ENCODE measurements at places on chromosomes 6 and 20. TPM values are rescaled to one million over a fixed set of nuclear protein-coding genes. Genes with fewer than 3 reads are reported as not detected.

The COX4I2 gene
- 0.23 TPM for total RNA-seq

The C20orf144 gene
- not detected for total RNA-seq

The DLK2 gene
- total RNA-seq: 5.8 TPM

The C6orf58 gene
- total RNA-seq: 0.35 TPM

The MCCD1 gene
- total RNA-seq: not detected

The SLC17A3 gene
- not detected for total RNA-seq

The FOXF2 gene
- total RNA-seq: 4.5 TPM

The PSMA7 gene
- 307 TPM for total RNA-seq

The MEP1A gene
- not detected for total RNA-seq

The ASIP gene
- not detected for total RNA-seq

The KIF13A gene
- 15.1 TPM for total RNA-seq

The ID4 gene
- 3.1 TPM for total RNA-seq

The CAGE1 gene
- not detected for total RNA-seq

The SLC17A2 gene
- total RNA-seq: 1.7 TPM

The C6orf15 gene
- not detected for total RNA-seq

The BPIFB2 gene
- total RNA-seq: not detected

The ELOVL4 gene
- total RNA-seq: 7.7 TPM

The PKIB gene
- 2.6 TPM for total RNA-seq

The CRIP3 gene
- total RNA-seq: 0.47 TPM

The BIRC7 gene
- total RNA-seq: not detected

The HLA-DPA1 gene
- total RNA-seq: 5.1 TPM

The DEFB132 gene
- not detected for total RNA-seq

The VWA7 gene
- total RNA-seq: not detected

The ERGIC3 gene
- 361 TPM for total RNA-seq

The DEF6 gene
- 0.70 TPM for total RNA-seq

The OVOL2 gene
- total RNA-seq: not detected

The TAGAP gene
- total RNA-seq: not detected

The BPIFB4 gene
- not detected for total RNA-seq

Data from pericardium fibroblast (primary cell).